ENCODE measurements at places on chromosomes 3 and 15. TPM values are rescaled to one million over a fixed set of nuclear protein-coding genes. Genes with fewer than 3 reads are reported as not detected.

Gene ECE2
- not detected for total RNA-seq

Gene GOLGA6L10
- 0.77 TPM for total RNA-seq

Gene C2CD4A
- total RNA-seq: not detected

Gene AGBL1
- not detected for total RNA-seq

Gene P2RY13
- 4.7 TPM for total RNA-seq

Gene BMF
- total RNA-seq: 4.0 TPM

Gene AHSG
- not detected for total RNA-seq

Gene SNX33
- 25.1 TPM for total RNA-seq

Gene DPPA2
- not detected for total RNA-seq

Gene CHRFAM7A
- total RNA-seq: 3.5 TPM

Gene SH2D7
- total RNA-seq: not detected

Gene ST8SIA2
- not detected for total RNA-seq

Gene PAQR5
- total RNA-seq: 0.74 TPM

Gene RBM5
- total RNA-seq: 132 TPM

Gene TOPAZ1
- total RNA-seq: not detected

Gene MESP2
- total RNA-seq: 0.96 TPM

Gene ZPLD1
- total RNA-seq: not detected

Gene EIF4G1
- total RNA-seq: 361 TPM

Gene HDAC11
- total RNA-seq: 7.9 TPM

Gene CCDC13
- 1.3 TPM for total RNA-seq

Gene CACNA2D2
- 0.45 TPM for total RNA-seq

Gene TTLL13
- total RNA-seq: not detected

Gene GPR156
- 0.42 TPM for total RNA-seq

Gene NEK10
- 0.87 TPM for total RNA-seq

Gene FBXO40
- total RNA-seq: 0.13 TPM

Gene BLM
- 1.8 TPM for total RNA-seq

Gene AP3B2
- 0.84 TPM for total RNA-seq

Gene ZNF660
- 4.8 TPM for total RNA-seq

Gene TICRR
- not detected for total RNA-seq

Gene C15orf39
- 31.7 TPM for total RNA-seq

Gene EOMES
- 0.42 TPM for total RNA-seq

Gene NPAP1
- total RNA-seq: not detected

Gene CHST14
- total RNA-seq: 10.9 TPM

Gene CRABP1
- total RNA-seq: not detected

Gene RBPMS2
- 24.5 TPM for total RNA-seq

Gene PAQR9
- not detected for total RNA-seq

Gene NEIL1
- total RNA-seq: 17.9 TPM

Gene RBMS3
- 127 TPM for total RNA-seq

Gene PLA1A
- 3.4 TPM for total RNA-seq

Gene ELL3
- 2.0 TPM for total RNA-seq

Gene LYZL4
- not detected for total RNA-seq

Gene NSMCE3
- 6.5 TPM for total RNA-seq

Gene CPNE9
- total RNA-seq: not detected

Gene KNL1
- 0.35 TPM for total RNA-seq

Gene FRMD5
- total RNA-seq: 0.13 TPM

Gene TGM5
- total RNA-seq: 0.45 TPM

Gene TRAT1
- total RNA-seq: not detected

Gene SLC28A2
- total RNA-seq: not detected

Gene KCNAB1
- 3.6 TPM for total RNA-seq

Gene THPO
- 1.1 TPM for total RNA-seq
